Stimulated activated CD4-positive, alpha-beta T cell treated with anti-CD3 and anti-CD28 coated beads, Interleukin-4, amount 100 ng/mL, for 1 hour (primary cell): ENCODE measurements at places on chromosomes 4 and X.

DNA sequence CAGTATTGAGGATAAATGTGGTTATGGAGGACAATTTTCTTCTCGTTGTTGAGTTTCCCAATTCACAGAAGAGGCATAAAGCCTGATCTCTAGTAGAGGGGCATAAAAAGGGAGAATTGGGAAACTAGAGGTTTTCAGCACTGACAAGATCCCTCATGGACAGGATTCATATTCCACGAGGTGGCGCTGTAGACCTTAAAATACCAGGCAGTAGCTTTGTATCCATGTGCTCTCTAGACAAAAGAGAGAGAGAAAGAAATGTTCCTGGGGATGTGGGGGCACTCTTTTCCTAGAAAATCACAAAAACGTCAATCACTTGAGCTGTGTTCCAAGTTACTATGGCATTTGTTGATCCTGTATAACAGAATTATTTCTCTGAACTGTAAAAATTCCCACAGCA is 128.3 kb downstream of the MAGEE1 start:
- DNase-seq: no peak

DNA sequence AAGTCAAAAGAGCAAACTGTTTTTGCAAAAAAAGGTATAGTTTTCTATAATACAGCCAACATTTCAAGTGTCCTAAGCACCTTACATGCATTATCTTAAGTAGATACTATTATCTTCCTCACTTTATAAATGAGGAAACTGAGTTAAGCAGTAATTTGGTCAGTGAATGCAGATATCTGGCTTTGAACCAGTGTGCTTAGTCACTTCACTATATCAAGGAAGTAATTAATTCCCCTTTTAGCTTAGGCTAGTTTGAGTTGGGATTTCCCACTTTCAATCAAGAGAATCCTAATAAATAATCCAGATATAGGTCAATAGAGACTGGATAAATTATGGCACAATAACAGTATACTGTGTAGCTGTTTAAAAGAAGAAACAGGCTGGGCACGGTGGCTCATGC is 14.8 kb downstream of the SPINK2 start:
- DNase-seq: no peak

DNA sequence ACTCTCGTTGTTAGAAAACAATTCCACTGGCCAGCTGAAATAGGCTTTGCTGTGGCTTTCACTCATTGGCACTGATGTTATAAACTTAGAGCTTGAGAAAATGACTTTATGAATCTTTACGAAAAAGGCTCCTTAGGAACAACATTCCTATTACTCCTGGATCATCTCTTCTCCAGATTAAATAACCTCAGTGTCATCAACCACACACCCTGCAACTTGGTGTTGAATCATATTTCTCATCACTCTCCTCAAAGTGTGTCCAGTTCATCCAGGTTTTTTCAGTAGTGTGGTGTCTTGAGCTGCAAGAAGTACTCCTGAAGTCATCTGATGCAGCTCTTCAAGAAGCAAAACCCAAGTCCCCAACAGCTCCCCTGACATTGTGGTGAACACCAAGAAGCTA is 28.1 kb upstream of the ANOS1 start:
- no peak for DNase-seq

DNA sequence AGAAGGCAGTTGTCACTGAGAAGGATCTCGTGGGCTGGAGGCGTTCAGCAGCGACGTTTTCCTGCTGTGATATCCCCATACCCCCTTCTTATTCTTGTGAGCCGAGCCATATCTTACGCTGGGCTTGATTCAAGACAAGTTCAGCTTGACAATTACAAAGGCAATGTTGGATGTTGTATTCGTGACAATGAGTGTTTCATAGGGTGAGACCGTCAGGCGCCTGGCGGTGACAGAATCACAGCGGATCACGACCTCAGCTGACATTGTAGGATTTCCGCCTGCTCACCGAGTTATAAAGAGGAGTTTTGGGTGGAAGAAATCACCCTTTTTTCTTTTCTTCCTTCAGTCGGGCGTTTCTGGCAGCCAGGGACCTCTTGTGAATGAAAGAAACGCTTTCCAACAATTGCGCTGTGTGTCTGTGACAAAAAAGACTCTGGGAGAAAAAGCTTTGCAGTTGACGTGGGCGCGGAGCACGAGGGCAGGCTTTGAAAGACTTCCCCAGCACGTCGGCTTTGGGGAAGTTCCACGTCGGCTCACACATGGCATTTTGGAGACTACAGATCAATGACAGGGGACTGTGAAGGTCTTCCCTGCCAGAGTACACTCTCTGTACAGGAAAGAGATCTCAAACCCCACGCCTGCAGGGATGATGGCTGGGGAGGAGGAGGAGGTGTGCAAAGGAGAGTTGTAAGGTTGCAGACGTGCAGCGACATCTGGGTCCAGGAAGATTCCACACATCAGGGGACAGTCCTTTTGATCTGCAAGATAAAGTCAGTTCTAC is 135.4 kb downstream of the CRLF2 start:
- no peak for DNase-seq

DNA sequence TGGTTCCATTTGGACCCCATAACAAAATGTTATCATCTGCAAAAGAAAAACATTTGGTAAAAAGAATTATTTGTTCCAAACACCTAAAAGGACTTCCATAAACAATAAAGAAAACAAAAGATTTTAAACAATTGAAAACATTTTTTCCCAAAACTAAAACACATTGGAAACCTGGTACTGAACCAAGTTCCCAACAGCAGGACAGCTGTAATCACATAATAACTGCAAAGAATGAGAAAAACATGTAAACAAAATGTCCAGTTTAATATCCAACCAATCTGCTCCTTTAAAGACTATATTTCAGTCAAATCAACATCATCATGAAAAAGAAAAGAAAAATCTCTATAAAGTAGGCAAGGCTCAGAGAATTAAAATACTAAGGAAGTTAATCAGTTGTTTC is 36.3 kb downstream of the PRDM5 start:
- DNase-seq: no peak

DNA sequence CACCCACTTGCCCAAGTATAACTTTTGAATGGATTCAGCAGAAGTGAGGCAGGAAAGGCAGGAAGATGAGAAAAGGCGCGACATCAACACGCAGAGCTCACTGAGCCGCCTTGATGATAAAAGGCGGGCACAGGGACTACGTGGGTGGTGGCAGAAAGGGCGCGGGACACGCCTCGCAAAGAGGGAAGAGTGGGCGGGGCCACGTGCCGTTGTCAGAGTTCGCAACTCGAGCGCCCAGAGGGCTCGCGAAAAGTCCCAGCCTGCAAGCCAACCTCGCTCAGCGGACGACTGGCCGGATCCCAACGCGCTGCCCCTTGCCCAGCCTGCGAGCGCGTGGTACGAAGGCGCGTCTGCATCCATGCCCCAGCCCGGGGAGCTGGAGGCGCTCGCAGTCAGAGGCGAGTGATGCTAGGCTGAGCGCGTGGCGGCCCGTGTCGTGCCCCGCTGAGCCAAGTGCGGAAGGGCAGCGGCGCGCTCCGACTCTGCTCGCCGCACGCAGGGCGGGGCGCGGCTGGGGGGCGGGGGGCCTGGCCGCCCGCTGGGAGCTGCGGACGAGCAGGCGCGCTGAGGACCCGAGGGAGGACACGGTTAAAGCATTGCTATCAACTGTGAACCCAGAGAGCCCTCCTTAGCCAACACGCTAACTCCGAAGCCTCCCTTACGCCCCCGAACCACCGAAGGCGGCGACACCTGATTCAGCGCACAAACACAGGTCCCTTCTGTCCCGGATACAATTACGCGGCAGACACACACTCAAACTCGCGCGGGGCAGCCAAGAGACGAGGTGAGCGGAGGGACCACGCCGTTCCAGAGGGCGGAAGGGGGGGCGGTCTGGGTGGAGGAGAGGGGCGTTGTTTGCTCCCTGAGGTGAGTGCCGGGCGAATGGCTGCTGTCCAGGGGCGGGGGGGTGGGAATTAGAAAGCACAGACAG is at the start of gene UGT8:
Gene UGT8 (plus strand): TSS at position 617 of the 931 bp plus-strand sequence. CDS start 24,074 bp downstream, outside the sequence.
- peak; percentile 40 for DNase-seq
